ENCODE measurements at places on chromosomes 13 and 19. TPM values are rescaled to one million over a fixed set of nuclear protein-coding genes. Genes with fewer than 3 reads are reported as not detected.
A peak's percentile ranks its signal among the peaks of the same experiment; 100 is the strongest.

The SCEL gene
- 6.0 TPM for total RNA-seq

The ALKBH7 gene
- total RNA-seq: 26.8 TPM

DNA sequence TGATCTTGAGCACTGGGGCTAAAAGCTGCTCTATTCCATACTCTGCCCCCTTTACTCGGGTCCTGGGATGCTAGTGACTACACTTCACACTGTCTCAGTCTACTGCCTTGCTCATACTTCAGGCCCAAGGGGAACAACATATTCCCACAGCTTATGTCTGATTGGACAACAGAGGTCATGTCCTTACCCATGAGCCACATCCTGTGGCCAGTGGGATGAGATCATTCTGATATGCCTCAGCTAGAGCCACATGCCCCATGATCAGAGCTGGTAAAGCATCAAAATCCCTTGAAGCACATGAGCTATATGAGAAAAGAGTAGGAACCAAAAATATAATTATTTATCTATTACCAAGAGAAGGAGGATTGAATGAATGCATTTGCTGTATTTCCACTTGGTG lies 290.1 kb upstream of the TSHZ3 start:
- DNase-seq: no peak

The ZNF223 gene
- 9.6 TPM for total RNA-seq

DNA sequence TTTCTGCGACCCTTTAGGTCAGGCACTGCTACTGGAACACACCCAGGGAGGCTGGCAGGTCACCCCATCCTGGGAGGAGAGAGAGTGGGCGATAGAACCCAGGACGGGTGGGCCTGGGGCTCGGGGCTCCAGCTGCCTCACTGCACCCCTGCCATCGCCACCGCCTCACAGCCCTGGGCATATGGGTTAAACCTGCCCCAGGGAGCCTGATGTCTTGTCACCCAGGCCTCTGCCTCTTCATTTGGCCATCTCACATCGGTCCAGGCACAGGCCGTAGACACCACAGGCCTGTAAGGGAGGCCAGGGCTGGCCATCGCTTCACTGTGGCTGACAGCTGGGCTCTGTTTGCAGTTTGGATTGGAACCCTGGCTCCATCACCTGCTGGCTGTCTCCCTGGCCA lies 10.2 kb downstream of the PRPF31 start:
- DNase-seq: no peak

- no peak for DNase-seq
Measured at GRCh38 chr13:107192289-107192688, 624.4 kb upstream of the ARGLU1 start.

The ZNF726 gene
- 10.8 TPM for total RNA-seq

The KLK11 gene
- 38.6 TPM for total RNA-seq

- peak; percentile 35 for DNase-seq
Measured at GRCh38 chr13:76225815-76226489, 589.8 kb downstream of the LMO7 start.

DNA sequence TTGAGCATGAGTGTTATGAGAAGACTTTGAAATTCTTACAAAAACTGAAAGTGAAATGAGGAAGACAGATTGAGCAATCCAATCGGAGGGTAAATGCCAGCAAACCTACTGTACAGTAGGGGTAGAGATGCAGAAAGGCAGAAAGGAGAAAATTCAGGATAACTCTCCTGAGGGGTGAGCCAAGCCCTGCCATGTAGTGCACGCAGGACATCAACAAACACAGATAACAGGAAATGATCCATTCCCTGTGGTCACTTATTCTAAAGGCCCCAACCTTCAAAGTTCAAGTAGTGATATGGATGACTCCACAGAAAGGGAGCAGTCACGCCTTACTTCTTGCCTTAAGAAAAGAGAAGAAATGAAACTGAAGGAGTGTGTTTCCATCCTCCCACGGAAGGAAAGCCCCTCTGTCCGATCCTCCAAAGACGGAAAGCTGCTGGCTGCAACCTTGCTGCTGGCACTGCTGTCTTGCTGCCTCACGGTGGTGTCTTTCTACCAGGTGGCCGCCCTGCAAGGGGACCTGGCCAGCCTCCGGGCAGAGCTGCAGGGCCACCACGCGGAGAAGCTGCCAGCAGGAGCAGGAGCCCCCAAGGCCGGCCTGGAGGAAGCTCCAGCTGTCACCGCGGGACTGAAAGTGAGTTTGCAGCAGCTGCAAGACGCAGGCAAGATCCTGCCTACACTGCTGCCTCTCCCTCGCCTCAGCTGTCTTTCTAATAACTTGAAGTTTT lies at the start of gene TNFSF13B:
TNFSF13B (plus strand) TSS at position 118 of the 728 bp plus-strand sequence; CDS start at position 296, 178 bp downstream.
- DNase-seq: peak; percentile 36

DNA sequence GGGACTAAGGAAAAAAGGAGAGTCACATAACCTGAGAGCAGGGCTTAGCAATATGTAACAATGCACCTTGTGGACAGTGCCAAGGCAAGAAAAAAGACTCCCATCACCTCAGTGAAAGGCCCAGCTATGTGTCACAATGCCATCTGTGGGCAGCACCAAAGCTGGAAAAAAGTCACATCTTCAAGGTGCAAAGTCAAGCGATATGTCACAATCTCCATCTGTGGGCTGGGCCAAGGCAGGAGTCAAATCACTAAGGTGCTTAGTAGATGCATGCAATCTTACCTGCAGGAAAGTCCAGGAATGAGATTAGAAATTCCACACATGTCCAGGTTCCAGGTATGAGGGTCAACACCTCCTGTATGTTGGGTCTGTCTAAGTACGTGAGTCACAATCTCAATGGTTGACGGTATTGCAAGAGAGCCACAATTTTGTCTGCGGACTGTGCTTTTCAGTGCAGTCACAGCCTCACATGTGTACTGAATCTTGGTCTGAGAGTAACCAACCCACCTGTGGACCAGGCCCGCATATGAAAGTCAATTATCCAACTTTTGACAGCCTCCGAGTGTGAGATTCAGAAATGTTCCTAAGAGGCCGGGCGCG lies 14.8 kb upstream of the ZNF43 start:
- DNase-seq: no peak

DNA sequence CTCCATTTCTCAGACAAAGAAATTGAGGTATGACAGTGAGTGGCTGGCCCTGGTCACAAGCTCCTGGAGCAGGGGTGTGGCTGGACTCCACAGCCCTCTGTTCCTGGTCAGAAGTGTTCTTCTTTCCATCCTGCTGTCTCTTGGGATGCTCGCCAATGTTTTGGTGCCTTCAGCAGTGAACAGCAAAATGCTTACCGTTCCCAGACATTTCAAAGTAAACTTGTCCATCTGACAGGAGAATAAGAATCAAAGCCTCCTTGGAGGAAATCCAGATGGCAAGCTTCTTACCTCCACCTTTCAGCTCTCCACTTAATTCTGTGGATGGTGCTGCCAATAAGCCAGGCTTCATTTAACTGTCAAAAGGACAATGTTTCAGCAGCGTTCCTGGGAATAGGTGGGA lies 954.1 kb downstream of the UQCRFS1 start:
- DNase-seq: no peak
